ENCODE measurements at places on chromosomes 6 and 20.

DNA sequence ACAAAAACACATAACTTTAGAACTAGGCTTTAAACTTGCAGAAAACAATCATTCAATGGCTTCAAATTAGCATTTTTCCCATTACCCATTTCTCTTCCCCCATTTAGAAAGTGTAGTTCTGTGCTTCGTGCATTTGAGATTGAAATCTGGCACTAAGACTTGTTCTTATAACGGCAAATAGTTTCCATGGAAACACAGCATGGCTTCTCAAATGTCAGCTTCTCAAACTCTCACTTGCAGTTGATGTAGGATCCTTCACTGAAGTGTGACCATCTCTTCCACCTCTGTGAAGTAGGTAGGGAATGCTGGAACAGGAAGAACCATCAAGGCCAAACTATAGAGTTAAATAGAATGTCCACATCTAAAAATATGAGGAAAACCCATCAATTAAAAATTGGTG, 52.2 kb downstream of the MANEA start:
- no peak for DNase-seq

DNA sequence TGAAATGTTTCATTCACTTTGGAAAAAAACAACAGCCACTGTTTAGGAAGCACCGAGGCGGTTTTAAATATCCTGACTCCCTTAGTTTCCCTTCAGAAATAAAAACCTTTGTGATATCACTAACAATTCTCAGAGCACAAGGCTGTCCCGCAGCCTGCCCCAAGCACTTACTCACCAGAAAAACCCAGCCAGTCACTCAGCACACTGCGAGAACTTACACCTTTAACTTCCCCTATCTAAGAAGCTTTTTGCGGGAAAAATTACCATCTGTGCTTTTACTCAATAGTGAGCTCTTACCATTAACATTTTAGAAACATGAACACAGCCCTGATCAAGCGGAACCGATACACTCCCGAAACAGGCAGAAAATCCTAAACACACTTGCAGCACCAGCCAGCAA, 9.3 kb downstream of the ZBTB46 start:
- no peak for DNase-seq

DNA sequence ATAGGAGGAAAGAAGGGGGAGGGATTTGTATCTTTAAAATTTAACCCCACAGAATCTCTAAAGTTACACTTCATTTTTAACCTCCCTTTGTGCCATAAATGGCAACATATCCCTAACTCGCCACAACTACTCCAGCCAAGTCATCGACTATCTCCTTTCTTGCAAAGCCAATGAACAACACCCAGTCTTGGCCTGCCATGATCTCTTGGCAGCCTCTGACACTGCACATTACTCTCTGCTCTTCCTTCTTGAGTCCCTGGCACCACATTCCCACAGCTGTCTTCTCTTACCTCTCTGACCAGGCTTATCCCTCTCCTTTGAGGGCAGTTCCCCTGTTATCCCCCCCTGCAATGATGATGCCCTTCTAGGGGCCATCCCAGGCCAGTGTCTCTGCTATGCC, 42.5 kb downstream of the MBOAT1 start:
- no peak for DNase-seq

DNA sequence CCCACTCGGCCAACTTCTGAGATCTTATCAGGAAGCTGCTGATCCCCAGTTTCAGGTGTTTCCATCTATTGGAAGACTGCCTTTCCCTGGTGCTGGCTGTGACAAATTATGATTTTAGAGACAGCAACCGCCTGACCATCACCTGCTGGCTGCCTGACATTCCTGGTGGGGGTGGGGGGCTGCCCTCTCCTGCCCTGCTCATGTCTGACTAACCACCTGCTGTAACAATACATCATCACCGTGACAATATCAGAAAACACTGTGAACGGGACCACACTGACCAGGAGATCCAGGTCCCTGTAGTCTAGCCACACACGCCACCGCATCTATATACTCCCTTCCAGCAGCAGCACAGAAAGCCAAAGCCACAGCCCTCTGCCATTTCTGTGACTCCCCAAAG, 537.5 kb downstream of the QKI start:
- no peak for DNase-seq

DNA sequence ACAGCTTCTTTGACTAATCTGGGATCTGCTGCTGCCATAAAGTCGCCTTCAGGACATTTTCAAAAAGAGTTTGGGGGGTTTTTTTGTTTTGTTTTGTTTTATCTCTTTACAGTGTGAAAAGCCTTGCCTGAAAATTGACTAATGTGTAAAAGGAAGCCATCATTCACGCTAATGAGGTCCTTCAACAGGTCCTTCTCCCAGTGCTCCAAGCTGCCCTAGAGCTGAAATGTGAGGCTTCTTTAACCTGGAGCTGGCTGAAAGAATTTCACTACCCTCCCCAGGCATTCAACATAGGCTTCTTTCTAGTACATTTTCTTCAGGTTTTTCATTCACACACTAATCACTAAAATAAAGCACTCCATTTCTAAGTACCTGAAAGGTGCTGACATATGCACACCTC, 145.1 kb upstream of the PRDM1 start:
- DNase-seq = no peak

GRCh38 chr6:149246691-149247384, 70.7 kb upstream of the TAB2 start:
- DNase-seq = no peak

Measured in bone marrow (tissue), 2 donors.